HAP-1 (cell line): ENCODE measurements at places on chromosomes 13 and 19.

- peak; percentile 77 for DNase-seq
Observed at GRCh38 chr13:97934590-97934989, 18.9 kb upstream of the IPO5 start.

GRCh38 chr19:49580264-49581006 is at the start of gene NOSIP:
Gene NOSIP (minus strand): TSS chr19:49580556. CDS start chr19:49560691, 19,865 bp downstream.
- DNase-seq = peak; percentile 98

GRCh38 chr13:98577836-98578285 is 954 bp upstream of the STK24 start:
- no peak for DNase-seq

DNA sequence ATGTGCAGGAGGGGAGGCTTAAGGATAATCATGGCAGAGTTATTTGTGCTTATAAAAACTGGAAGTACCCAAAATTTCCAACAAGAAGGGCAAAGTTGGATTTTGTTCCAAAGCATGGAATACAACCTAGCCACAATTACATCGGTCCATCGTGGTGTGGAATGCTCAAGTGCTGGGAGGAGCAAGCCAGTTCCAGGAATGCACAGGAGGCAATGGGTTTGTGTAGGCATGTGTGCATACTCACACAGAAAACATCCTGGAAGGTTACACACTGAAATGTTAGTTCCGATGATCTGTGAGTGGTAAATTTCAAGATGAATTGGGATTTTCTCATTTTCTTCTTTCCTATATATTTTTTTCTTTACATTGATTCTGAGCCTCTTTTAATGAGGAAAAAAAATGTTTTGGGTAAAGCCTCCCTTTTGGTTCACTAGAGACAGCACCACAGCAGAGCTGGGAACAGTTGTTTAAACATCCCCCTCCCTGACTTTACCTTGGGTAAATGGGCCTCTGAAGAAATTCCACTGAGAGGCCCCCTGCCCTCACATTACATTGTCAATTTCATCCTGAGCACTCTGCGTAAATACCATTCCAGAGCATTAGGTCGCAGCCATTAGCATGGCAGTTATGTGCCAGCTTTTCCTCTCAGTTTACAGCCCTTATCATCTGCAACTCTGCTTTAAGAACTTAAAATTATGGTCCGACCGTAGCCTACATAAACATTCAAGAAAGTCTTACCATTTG is 122.0 kb downstream of the UQCRFS1 start:
- no peak for DNase-seq

DNA sequence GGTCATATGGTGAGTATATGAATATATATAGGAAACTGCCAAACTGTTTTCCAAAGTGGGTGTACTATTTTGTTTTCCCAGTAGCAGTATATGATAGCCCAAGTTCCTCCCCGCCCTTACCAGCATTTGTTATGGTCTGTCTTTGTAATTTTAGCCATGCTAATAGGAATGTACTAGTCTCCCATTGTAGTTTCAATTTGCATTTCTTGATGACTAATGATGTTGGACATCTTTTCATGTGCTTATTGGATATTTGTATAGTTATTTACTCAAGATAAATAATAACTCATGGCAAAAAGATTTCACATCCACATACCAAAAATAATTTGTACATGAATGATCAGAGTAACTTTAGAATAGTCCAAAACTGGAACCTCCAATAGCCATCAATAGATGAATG is 75.3 kb upstream of the SERP2 start:
- no peak for DNase-seq

DNA sequence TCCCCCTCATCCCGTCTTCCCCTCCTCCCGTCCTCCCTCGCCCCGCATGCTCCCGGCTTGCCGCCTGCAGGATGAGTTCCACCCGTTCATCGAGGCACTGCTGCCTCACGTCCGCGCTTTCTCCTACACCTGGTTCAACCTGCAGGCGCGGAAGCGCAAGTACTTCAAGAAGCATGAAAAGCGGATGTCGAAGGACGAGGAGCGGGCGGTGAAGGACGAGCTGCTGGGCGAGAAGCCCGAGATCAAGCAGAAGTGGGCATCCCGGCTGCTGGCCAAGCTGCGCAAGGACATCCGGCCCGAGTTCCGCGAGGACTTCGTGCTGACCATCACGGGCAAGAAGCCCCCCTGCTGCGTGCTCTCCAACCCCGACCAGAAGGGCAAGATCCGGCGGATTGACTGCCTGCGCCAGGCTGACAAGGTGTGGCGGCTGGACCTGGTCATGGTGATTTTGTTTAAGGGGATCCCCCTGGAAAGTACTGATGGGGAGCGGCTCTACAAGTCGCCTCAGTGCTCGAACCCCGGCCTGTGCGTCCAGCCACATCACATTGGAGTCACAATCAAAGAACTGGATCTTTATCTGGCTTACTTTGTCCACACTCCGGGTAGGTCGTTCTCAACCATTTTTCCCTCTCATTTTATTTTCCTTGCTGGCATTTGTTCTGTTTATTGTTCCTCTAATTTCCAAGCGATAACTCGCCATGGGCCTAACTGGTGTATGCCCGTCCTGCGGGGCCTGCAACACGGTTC is 29.8 kb downstream of the NFIX start:
- DNase-seq = no peak

DNA sequence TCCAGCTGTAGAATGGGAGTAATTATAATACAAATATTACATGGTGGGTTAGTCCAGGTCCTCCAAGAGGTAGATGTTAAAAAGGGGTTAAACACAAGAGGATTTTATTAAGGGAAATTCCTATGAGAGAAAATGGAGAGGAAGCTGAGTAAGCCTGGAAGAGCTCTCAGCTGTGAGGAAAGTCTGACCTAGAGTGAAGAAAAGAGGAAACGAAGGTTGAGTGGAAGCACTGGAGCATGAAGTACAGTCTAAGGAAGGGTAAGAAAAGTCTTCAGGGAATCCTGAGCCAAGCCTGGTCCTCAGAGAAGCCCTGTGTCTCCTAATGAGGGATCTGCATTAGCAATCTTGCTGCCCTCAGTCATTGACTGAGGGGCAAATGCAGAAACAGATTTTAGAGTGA is 506.2 kb downstream of the GPC5 start:
- DNase-seq = no peak

- DNase-seq = peak; percentile 70
Observed at GRCh38 chr19:46571495-46571894, 29.6 kb upstream of the CALM3 start.

DNA sequence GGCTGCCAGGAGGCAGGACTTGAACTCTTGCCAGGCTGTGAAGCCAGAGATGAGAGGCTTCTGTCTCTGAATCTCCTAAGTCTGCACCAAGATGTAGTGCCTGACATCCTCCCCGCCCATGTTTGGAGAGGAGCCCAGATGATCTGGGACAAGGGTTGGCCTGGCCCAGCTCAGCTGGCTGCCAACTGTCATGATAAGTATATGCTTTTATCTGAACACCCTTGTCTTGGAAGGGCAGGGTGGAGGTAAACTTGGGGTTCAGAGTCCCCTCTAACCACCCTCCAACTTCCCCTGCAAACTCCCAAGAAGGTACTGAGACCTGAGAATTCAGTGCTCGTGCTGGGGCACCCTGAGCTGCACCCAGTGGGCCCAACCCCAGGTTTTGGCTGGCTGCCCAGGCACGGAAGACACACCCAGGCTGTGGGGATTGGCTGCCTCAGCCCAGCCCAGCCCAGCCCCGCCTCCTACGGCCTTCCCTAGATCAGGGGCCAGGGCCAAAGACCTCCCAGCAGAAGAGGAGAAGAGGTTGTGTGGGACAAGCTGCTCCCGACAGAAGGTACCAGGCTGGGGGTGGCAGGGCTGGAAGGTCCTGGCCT is at the start of gene CYP4F12:
CYP4F12 (plus strand) TSS at position 508 of the 596 bp plus-strand sequence. CDS start 443 bp downstream, outside the sequence.
- DNase-seq = no peak

GRCh38 chr19:51101171-51101865 is 6.9 kb downstream of the CTU1 start:
- no peak for DNase-seq

GRCh38 chr19:45322311-45322710 is 364 bp downstream of the CKM start:
- DNase-seq = no peak

DNA sequence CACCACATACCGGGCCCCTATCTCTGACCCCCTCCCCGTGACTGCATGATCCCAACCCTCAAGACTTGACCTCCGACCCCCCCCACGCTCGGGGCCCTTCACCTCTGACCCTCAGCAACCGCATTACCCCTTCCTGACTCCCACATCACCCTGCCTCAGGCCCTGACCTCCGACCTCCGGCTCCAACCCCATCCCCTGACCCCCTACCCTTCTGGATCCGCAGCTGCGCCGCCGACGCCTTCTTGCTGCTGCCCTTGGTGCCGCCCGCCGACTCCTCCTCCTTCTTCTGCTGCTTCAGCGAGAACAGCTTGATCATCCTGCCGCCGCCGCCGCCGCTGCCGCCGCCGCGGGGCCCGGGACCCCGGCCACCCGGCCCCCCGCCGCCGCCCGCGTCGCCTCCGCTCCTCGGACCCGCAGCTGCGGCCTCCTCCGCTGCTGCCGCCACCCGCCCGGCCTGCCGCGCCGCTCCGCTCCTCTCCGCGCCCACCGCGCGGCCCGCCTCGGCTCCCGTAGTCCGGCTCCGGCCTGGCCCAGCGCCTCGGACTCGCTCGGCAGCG is at the start of gene UBE2M:
UBE2M (minus strand) TSS at position 546 of the 557 bp plus-strand sequence; CDS start at position 316, 230 bp downstream.
- peak; percentile 77 for DNase-seq

- DNase-seq = peak; percentile 20
Observed at GRCh38 chr13:65653613-65654012, 1576.5 kb downstream of the PCDH9 start.

GRCh38 chr13:73220966-73221720 is 162.3 kb downstream of the KLF5 start:
- no peak for DNase-seq

DNA sequence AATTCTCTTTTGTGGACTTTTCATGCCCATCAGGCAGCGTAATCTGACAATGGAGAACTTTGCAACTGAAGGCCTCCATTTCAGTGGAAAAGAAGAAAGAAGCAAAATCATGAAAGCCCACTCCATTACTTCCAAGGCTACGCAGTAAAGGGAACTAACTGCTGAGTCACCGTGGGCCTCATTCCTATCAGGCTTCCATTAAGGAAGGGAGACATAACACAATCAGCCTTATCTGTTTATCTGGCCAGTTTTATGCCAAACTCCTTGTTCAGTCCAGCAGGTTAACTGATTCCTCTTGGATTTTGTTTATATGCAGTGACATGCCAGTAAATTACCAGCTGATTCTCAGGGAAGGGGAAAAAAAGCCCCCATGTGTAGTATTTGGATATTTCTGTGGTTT is 56.8 kb upstream of the KATNAL1 start:
- no peak for DNase-seq

DNA sequence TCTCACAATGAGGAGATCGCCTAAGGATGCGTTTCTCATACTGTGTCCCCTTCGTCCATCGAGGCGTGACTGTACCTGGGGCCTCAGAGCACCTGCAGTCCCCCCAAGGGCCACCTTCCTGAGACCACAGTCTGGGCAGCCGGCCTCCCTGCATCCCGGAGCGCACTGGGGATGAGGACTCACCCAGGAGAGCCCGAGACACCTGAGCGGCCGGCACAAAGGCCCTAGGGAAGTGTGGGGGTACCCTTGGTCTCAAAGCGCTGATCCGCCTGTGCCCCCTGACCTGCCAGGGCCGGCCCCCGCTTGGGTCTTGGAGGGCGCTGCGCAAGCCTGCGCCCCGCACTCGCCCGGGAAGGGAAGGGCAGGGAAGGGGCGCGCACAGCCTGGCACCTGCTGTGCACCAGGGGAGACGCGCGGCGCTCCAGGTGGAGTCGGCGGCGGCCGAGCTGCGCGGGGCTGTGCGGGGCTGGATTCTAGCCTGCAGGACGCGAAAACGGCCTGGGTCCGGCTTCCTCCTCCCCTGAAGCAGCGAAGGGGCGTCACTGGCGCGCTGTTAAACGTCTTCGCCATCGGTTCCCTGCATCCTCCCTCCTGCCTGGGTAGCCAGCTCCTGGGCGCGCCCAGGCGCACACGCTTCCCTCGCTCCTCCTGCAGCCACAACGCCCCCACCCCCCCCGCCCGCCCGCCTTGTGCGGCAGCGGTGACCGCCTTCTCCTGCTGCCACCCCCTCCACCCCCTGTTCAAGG is 13.6 kb upstream of the USP29 start:
- DNase-seq = no peak

- peak; percentile 54 for DNase-seq
Observed at GRCh38 chr19:14450168-14450874, 17.2 kb downstream of the PKN1 start.

DNA sequence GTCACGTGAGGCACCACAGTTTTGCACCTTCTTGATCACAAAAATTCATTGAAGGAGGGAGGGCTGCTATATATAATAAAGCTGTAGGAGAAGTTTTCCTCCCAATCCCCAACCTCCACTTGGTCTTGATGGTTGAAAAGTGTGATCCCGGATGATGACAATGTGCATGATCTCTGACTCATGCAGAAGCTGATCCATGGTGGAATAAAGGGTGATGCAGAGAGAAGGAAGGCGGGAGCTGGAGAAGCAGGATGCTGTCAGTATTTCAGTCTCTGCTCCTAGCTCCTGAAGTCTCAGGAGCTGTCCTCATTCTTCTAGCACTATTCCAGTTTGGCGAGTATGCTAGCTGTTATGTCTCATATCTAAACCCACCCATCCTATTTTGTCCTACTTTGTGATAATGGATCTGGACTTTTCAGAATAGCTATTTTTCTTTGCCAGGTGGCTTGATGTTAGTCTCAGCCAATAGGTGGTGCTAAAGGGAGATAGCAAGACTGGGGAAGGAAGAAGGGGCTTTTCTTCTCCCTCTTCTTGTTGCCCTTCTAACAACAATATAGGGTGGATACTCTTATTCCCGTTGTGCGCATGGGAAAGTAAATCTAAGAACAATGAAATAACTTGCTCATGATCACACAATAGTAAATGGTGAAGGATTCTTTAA is 65.6 kb upstream of the HTR2A start:
- DNase-seq = no peak

DNA sequence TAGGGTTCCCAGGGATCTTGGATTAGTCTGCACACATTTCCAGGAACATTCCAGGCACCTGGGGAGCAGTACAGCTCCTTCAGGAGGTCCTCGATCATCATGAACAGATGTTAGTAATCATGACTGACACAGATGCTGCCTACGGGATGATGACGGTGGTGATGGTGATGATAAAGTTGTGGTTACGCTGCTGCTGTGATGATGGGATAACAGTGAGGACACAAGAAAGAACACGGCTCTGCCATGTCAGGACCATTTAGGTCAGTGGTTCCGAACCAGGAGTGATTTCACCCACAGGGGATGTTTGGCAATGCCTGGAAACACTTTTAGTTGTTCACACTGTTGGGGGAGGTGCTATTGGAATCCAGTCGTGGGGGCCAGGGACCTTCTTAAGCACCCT is 1193.0 kb downstream of the UQCRFS1 start:
- no peak for DNase-seq

DNA sequence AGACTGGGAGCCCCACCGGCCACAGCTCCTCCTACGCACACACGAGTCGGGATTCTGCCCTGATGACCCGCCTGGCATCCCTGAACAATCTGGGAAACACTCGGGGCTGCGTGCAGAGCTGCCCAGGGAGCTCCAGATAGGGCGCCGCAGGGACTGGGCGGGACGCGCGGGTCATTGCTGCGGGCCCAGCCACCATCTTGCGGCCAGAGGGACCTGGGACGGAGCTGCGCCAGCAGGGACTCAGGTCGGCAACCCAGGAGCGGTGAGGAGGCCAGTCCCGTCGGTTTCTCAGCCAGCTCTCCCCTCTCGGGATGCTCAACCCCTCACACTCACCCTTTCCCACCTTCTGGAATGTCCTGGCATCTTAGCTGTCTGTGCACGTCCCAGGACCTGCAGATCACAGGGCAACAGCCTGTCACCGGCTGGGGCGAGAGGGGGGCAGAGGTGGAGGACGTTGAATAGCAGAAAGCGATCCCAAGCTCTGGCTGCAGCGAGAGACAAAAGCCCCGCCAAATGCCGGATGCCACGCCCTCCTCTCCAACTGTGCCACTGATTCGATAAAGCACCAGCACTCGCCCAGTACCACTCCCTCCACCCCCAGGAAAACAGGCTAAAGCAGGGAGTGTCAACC is 20.4 kb upstream of the ZNF91 start:
- peak; percentile 92 for DNase-seq

- no peak for DNase-seq
Observed at GRCh38 chr19:35041548-35042055, at the start of gene HPN. Gene HPN (plus strand): TSS chr19:35041721. CDS start chr19:35042507, 786 bp downstream.
